ENCODE measurements at places on chromosomes 6 and 20.

GRCh38 chr6:15443119-15443830 lies 197.4 kb downstream of the JARID2 start:
- no peak for DNase-seq

- peak; percentile 35 for DNase-seq
Measured at GRCh38 chr6:129672881-129673631, 36.9 kb downstream of the ARHGAP18 start.

- DNase-seq = no peak
Measured at GRCh38 chr6:97189767-97190166, 93.2 kb downstream of the MMS22L start.

DNA sequence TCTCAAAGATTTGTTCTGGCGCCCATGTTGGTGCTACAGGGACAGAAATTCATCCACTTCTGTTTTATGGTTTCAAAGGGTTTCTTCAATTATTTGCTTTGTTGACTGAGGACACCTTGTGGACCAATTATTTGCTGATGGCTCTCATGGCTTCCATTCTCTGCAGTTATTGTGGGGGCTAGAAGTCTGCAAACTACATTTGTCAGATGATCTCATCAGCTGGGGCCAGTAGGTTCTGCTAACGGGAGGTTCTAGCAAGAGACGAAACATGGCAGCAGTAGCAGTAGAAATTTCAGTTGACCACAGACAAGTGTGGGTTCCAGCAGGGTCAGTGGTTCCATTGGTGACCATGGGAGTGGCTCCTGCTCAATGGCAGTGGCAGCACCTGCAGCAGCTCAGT lies 72.8 kb upstream of the BLCAP start:
- no peak for DNase-seq

DNA sequence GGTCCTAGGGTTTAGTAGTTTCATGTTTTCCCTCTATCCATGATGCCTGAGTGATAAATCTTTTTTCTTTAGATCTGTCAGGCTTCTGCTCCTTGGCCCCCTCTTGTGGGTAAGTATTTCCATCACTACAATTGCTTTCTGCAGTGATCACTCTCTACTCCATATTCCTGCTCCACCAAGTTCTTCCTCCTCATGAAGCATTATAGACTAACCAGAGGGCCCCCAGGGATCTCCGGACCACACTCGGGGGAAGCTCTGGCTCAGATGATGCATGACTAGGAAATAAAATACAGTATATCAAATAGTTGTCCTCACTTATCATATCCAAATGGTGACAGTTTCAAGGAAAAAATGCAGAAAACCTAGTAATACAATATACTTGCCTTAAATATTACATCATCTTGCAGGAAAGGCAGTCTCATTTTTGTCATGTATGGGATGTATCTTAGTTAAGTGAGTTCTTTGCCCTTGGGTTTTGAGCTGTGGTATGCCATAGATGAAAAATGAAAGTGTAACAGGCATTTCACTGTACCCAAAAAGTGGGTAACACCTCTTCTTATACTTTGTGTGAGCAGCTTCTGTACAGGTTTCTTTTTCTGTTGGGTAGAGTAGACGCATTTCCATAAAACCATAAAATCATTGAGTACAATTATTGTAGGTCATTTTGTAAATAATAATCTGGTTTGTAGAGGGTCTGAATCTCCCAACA lies 200.9 kb upstream of the EYA4 start:
- peak; percentile 1 for DNase-seq

GRCh38 chr20:15081261-15081660 lies 743.8 kb upstream of the FLRT3 start:
- DNase-seq = no peak

DNA sequence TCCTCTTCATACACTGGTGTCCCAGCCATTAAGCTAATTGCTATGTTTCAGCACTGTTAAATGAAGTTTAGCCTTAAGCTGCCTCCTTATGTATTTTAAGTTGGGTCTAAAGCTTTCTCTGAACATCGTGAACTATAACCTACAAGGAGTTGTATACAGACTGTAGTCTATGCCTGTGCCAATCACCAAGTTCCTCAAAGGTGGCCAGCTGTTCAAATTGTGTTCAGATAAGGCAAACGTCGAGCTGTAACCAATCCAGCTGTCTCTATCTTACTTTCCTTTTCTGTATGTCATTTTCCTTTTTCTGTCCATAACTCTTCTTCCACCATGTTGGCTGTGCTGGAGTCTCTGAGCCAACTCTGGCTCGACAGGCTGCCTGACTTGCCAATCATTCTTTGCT lies 199.6 kb downstream of the OGFRL1 start:
- no peak for DNase-seq

DNA sequence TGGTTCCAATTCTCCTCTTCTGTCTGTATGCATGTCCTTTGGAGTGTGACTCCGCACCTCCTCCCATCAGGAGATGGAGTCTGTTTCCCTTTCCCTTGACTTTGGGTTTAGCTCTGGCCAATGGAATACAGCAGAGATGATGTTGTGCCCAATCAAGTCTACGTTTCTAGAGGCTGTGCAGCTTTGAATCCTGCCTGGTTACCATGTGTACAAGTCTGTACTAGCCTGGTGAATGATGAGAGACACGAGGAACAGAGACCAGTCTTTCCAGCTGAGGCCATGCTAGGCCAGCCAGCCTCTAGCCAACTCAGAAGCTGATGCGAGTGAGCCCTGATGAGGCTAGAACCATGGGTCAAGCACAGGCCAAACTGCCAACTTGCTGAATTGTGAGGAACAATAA lies 83.2 kb downstream of the LAMP5 start:
- DNase-seq = no peak

- no peak for DNase-seq
Measured at GRCh38 chr20:42392442-42392841, 774.3 kb upstream of the CHD6 start.

- peak; percentile 71 for DNase-seq
Measured at GRCh38 chr6:27138837-27139755, 108.4 kb upstream of the PRSS16 start.

- no peak for DNase-seq
Measured at GRCh38 chr20:37528446-37529213, 954 bp upstream of the BLCAP start.

DNA sequence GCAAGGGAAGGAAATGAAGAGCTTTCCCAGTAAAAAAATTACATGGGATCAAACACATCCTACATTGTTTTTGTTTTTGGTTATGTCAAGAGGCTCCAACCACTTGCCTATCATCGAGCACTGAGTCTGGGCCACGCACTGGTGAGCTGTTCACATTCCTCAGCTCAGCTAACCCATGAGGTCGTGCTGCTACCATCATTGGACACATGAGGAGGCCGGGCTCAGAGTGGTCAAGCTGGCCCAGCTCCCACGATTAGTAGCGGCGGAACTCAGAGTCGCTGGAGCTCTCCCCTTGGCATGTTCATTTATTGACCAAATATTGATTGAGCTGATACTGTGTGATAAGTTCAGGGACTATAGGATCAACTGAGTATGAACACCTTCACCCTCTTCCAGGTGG lies 164.9 kb downstream of the CDH26 start:
- no peak for DNase-seq

- no peak for DNase-seq
Measured at GRCh38 chr6:155075930-155076695, 81.0 kb downstream of the TIAM2 start.

- no peak for DNase-seq
Measured at GRCh38 chr6:26526928-26527327, 11.2 kb upstream of the HMGN4 start.

DNA sequence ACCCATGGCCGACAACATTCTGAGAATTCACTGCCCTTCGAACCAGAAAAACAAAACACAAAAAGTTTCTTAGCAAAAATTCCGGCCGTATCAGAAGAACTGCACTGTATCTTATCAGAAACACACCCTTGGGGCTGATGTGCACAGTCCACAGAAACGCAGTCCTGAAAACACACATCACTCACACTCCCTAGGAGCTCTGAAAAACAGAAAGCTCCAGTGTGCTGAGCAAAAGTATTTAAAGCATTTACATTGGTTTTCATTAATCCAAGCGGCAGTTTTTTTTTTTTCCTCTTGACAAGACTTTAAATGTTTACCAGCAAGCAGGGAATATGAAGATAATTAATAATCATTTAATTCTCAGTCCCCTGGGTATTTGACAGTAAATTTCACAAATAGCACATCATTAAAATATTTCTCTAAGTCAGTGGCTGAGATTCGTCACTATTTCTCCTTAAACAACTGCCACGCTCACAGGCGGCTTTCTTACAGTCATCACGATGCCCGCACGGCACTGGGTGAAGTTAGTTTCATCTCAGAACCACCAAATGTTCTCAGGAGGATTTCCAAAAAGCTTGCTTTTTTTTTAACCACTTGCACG lies 13.3 kb downstream of the NFATC2 start:
- DNase-seq = peak; percentile 50

GRCh38 chr20:32019156-32019510 lies 8.9 kb downstream of the CCM2L start:
- DNase-seq = no peak

GRCh38 chr20:50911030-50911429 lies 20.2 kb downstream of the ADNP start:
- no peak for DNase-seq

GRCh38 chr6:40512340-40512739 lies 74.8 kb downstream of the LRFN2 start:
- DNase-seq = no peak

DNA sequence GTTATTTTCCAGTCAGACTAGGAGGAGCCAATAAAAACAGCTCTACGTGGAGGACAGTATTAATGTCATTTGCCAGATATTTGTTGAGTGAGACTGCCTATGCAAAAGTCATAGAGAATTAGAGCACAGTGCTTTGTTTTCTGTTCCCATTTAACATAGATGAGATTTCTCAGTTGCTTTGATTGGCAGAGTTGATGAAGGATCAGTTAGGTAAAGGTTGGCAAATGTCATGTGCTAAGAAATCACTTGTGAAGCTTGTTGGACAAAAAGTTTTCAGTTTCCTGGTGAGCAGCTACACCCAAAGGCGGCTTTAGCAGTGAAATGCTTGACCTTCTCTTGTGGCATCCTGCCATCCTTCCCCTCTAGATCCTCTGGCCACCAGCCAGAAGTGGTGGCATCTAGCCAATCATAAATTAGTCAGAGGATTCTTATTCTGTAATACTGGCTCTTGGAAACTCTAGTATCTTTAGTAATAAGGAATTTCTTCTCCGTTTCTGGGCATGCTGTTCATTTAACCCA lies 37.0 kb downstream of the BCKDHB start:
- no peak for DNase-seq

GRCh38 chr6:27161946-27162603 lies 85.4 kb upstream of the PRSS16 start:
- peak; percentile 17 for DNase-seq

GRCh38 chr20:51651921-51652549 lies 109.5 kb upstream of the NFATC2 start:
- DNase-seq = no peak

- no peak for DNase-seq
Measured at GRCh38 chr20:4181956-4182945, 166.9 kb upstream of the RNF24 start.

DNA sequence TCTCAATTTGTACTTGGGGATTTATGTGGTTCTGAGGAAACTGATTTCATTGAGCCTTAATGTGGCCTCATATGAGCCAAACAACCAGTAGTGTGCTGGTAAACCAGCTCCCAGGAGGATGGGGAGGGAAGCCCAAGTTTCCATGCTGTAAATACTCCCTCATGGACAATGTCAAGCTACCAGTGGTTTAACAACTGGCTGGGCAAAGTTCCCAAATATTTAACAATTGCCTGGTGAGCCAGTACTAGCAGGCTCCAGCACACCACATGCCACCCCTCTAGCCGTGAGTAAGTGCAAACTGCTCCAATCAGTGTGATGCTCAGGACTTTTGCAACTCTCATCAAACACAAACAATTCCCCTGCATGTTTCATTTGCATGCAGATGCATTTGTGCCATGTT lies 19.2 kb upstream of the CDKN1A start:
- no peak for DNase-seq

DNA sequence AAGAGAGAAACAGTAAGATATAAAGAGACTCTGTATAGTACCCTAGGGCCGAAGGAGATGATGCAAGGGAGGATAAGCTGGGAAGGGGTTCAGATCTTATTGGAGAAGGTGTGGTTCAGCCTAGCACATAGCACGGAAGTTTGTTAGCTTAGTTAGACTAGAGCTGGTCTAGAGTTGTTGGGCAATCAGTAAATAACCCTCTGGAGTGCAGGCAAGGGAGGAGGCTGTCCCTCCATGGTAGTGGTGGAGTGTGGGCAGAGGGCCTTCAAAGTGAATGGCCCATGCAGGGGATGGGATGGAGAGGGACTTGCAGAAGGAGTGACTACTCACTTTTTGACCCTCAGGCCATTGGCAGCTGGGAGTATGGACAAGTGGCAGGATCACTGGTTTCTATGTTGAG lies 20.0 kb downstream of the TULP4 start:
- no peak for DNase-seq

- DNase-seq = no peak
Measured at GRCh38 chr6:100627911-100628758, 163.4 kb upstream of the SIM1 start.

DNA sequence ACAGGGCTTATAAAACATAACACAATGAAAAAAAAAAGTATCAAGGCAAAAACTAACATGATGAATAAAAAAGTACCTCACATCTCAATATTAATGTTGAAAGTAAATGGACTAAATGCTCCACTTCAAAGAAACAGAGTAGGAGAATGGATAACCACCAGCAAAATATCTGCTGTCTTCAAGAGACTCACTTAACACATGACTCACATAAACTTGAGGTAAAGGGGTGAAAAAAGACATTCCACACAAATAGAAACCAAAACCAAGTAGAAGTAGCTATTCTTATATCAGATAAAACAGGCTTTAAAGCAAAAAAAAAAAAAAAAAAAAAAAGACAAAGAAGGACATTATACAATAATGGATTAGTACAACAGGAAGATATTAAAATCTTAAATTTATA lies 86.9 kb downstream of the TBC1D32 start:
- DNase-seq = no peak

GRCh38 chr20:17636523-17637412 lies 45.3 kb downstream of the RRBP1 start:
- no peak for DNase-seq
